ENCODE measurements at places on chromosomes 4 and X. TPM values are rescaled to one million over a fixed set of nuclear protein-coding genes. Genes with fewer than 3 reads are reported as not detected.
A peak's percentile ranks its signal among the peaks of the same experiment; 100 is the strongest.

DNA sequence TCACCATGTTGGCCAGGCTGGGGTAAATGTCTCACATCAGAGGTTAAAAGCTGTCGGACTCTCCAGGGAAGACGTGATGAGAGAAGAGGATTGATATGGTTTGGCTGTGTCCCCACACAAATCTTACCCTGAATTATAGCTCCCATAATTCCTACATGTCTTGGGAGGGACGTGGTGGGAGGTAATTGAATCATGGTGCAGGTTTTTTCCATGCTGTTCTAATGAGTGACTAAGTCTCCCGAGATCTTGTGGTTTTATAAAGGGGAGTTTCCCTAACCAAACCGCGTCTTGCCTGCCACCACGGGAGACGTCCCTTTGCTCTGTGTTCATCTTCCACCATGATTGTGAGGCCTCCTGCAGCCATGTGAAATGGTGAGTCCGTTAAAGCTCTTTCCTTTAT lies 64.4 kb downstream of the ASMT start:
- no peak for DNase-seq

DNA sequence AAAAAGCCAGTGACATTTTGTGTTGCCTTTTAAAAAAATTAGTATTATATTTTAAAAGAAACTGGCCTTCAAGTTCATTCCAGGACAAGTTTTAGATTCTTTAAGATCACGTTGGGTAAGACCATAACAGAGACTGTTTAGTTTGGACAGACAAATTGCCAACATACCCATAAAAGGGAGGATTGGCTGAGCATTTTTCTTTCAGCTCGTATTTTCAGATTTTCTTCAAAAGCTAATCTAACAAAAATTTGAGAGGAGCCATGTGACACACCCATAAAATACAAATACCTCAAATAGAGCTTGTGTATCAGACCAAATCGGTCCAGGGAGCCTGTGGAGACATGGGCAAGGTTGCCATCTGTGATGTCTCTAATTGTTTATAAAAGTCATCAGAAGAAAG lies 74.6 kb upstream of the C1QTNF7 start:
- no peak for DNase-seq

Gene ETDA
- not detected for total RNA-seq

DNA sequence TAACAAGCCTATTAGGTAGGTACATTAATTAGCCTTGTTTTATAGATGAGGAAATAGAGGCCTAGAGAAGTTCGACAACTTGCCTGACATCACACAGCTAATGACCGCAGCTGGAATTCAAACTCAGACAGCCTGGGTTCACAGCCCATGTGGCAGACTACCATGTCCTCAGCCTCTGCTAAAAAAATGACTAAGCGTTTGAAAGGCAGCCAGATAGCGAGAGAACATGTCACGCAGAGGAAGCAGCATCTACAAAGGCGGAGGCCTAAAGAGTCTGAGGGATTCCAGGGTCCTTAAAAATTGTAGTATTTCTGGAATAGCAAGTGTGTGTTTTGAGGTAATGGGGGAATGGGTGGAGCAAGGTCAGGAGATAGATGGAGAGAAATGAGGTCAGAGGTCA lies 33.2 kb upstream of the BMP15 start:
- DNase-seq: no peak

GRCh38 chr4:589219-589963 lies 13.3 kb upstream of the TMEM271 start:
- no peak for DNase-seq

- DNase-seq: no peak
These were observed 4.9 kb downstream of the CFAP99 start for GRCh38 chr4:2423695-2424094.

Gene RXFP1
- total RNA-seq: not detected

Gene TLR1
- total RNA-seq: not detected

DNA sequence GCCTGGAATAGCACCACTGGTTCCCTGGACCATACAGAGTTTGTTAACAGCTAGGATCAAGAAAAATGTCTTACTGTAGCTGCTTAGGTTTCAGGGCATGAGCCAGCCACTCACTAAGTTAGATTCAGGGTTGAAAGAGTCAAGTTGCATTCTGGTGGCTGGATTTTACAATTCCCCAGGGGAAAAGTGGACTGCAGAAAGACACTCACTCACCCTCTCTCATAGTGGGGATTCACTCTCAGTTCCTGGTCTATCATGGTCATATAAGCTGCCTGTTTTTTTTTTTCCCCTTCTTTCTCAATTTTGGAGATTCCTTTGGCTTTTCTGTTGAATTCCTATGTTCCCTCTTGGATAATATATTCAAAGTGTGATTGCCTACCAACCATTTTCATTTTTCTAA lies 744.2 kb upstream of the GRIA3 start:
- DNase-seq: no peak

DNA sequence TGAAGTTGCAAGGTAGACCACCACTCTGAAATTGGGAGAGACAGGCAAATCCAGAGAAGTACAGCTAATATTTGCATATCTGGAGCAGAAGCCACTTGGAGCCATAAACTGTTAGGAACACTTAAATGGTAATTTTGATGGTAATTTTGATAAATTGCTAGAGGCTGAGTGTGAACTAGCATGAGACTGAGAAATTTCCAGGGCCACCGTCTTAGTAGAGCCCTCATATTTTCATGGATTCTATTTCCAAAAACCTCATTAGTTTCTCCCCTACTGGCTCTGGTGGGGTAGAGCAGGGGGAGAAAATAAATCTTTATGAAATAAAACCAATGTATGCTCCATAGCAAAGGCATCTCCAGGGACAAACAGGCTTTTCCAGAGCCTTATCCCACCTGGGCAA lies 429.4 kb upstream of the DIPK2B start:
- DNase-seq: no peak

Gene PROM1
- 36.9 TPM for total RNA-seq

GRCh38 chr4:123505095-123506010 lies 108.8 kb downstream of the SPRY1 start:
- peak; percentile 71 for DNase-seq

DNA sequence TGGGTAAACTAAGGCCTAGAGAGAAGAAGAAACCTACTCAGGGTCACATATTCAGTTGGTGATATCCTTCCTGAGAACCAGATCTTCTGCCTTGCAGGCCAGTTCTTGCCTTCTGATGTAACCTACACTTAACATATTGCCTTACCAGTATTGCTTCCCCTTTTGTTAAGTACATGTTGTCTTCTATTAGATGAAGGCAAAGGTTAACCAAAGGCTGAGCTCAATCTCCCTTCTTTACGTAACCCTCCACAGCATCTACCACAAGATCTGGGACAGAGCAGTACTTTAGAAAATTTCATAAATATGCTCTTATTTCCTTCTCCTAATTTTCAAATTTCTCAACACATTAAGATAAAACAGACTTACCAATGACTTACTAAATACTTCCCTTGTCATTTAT lies 474.4 kb downstream of the SH2D1A start:
- DNase-seq: no peak

DNA sequence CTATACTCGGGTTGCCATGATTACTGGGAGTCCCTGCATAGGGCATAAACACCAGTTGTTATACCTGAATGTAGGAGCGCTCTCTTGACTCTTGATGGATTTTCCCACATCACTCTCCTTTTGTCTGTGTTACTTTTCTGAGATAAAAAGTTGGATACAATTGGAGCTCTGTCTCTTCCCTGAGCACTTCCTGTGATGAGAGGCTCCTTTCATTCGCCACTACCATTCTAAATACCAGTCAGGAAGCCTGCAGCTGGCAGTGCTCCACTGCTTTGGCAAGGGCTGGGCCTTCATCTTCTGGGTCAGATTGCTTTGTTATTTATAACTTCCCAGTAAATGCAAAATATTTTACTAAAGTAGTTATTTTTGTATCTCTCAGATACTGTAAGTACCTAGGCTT lies 13.9 kb downstream of the TCEANC start:
- no peak for DNase-seq

Data from glutamatergic neuron (in vitro differentiated cells).